ENCODE measurements at places on chromosomes 6 and 20.
A peak's percentile ranks its signal among the peaks of the same experiment; 100 is the strongest.

DNA sequence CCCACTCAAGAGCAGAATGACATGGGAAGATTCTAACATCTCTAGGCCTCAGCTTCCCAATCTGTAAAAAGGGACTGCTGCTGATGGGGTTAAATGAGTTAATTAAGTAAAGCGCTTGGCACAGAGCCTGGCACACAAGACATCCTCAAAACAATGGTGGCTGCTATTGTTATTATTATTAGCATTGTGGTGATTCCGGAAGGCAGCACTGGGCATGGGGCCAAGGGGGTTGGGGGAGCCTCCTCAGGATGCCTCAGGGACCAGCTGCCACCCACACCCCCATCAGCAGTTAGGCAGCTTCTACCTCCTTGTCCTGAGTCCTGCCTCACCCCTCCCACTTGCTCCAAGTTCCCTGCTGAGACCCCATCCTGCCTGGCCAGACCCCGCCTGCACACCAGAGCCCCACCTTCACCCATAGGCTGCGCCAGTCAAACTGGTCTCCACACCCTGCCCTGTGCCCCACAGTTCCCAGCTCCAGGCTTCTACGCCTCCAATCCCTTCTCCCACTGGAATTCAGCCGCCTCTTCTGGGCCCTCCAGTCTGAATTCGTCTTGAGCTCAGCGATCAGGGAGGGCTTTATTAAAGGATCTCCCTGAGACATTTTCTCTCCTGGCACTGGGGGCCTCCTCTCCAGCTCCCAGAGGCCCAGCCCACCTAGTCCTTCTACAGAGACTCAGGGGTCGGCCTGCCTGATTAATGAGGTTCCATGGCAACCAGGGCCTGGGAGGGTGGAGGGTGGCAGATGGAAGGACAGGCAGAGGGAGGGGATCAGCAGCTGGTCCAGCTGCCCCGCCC is 1.5 kb downstream of the E2F1 start:
- peak; percentile 19 for DNase-seq

DNA sequence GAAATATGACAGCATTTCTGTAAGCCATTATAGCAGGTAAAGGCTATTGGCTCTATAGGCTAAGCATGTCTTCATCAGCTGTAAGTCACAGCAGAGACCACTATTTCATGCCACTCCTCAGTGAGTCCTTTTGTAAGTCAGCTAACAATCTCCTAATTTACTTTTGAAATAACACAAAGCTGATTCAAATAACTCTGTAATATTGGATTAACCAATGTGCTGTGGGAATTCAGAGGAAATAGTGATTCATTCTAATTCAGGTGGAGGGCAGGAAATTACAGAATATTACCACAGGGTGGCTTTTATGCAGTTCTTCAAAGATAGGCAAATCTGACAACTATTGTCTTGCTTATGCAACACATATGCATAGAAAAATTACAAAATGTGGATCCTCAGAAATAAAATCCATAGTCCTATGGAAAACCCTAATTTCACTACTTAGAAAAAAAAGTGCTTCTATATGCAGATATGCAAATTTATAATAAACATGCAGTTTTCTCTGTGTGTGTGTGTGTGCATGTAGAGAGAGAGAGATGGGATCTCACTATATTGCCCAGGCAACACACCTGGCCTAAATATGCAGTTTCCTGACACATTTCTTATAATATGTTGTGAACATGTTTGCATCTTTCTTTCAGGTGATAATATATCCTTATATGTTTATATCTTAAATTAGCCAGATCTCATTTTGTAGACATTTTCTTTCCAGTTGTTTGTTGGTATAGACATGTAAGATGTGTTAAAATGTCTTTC is 4.8 kb upstream of the SMIM28 start:
- no peak for DNase-seq

- DNase-seq, result no peak
These were observed 23.4 kb upstream of the VEGFA start for GRCh38 chr6:43746613-43747102.

GRCh38 chr6:154292855-154293519 is 63.6 kb downstream of the IPCEF1 start:
- DNase-seq, result no peak

DNA sequence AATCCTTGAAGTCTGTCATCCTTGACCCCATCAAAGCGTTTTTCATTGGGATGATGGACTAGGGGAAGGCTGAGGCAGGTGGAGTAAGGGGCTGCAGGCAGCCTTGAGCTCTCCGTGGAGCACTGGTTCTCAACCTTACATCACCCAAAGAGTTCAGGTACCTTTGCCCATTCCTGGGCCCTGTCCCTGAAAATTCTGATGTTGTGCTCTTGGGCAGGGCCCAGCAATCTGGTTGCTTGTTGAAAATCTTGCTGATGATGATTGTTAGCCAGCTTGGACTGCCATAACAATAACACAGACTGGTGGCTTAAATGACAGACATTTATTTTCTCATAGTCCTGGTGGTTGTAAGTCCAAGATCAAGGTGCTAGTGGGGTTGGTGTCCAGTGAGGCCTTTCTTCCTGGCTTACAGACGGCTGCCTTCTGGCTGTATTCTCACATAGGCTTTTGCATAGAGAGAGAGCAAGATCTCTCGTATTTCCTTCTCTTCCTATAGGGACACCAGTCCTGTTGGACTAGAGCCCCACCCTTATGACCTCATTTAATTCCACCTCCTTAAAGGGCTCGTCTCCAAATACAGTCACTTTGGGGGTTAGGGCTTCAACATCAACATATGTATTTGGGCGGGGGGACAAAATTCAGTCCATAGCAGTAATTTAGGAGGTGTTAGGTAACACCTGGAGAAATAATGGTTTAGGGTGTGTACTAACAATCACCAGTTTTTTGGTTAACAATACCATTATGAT is 104.9 kb downstream of the PLEKHG1 start:
- no peak for DNase-seq

DNA sequence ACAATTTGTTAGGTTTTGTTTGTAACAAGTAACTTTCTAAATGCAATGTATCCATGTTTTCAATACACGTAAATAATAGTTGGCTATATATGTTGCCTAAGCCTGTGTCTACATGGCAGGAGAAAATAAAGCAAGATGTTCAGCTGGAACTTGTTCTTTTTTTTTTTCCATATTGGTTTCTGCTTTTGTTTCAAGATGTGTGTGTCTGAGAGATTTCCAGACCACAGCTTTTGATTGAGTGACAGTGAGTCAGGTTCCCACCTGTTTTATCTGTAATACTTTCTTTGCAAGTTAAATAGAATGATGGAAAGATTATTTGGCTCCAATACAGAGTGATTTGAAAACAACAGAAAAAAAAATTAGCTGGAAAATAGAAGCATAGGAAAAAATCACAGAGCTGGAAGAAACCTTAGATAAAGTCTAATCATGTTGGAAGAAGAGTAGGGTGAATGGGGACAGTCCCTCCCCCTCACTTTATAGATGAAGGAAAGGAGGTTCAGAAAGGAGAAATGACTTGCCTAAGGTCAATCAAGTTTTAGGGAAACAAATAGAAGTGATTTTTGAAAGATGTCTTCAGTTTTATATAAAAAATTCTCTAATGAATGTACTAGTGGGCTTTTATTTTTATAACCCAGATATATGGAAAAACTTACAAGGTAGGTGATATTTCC is 150.9 kb upstream of the STMND1 start:
- no peak for DNase-seq

GRCh38 chr6:43250992-43251373 is 7.7 kb downstream of the TTBK1 start:
- DNase-seq, result no peak

All from KBM-7 (cell line).